G401 (cell line): ENCODE measurements at places on chromosomes 5 and 9. TPM values are rescaled to one million over a fixed set of nuclear protein-coding genes. Genes with fewer than 3 reads are reported as not detected.

The ARL14EPL gene
- total RNA-seq = not detected in 2 replicates

The SHISAL2B gene
- 4.9 and 5.1 TPM in 2 replicates for total RNA-seq

The NR2F1 gene
- 175 and 199 TPM in 2 replicates for total RNA-seq

The DPM2 gene
- 17.1 and 39.0 TPM in 2 replicates for total RNA-seq

The FBP2 gene
- 0.14 TPM in 1 of 2 replicates, not detected in the other for total RNA-seq

The ELAVL2 gene
- not detected in 2 replicates for total RNA-seq
